ENCODE measurements at places on chromosomes 7 and 10. TPM values are rescaled to one million over a fixed set of nuclear protein-coding genes. Genes with fewer than 3 reads are reported as not detected.

GRCh38 chr7:144579687-144580086, 176.2 kb upstream of the NOBOX start:
- DNase-seq: no peak

GRCh38 chr10:56231436-56231835, 129.6 kb downstream of the ZWINT start:
- no peak for DNase-seq

GRCh38 chr10:3401491-3401938, 228.9 kb upstream of the PITRM1 start:
- no peak for DNase-seq

- DNase-seq: no peak
Measured at GRCh38 chr7:70734411-70734810, 397.5 kb upstream of the GALNT17 start.

DNA sequence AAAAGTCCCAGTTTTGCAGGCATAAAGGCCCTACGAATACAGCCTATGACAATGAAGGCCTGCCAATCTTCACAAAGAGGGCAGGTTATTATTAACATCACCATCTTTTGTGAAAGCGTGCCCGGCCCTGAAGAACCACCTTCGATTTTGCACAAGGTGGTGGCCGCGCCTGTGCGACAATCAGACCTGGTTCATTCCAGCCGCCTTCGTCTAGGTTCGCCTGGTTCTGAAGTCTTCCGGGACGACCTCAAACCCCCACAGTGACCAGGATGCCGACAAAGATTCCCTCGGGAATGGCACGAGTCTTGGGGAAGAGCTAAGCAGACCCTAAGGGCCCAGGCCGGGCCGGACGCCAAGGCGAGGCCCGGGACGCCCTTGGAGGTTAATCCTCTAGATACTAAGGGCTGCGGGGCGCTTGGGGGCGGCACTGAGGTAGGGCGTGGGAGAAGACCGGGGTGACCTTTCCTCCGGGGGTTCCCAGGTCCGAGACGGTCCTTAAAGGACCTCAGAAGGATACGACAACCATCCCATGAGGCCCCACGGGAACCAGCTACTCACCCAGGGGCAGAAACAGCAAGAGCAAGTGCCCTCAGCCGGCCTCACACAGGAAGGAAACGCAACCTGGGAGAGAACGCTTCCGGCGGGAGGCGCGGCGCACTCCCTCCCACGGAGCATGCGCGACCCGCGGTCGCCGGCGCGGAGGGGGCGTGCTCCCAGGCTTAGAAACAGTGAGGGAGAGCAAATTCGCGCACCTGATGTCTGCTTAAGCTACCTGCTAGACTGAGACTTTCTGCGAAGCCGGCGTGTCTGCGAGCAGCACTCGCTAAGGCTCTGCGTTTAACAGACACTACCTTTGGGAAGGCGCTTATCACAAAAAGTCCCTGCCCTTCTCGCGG, at the start of gene ATAD1:
TSS of gene ATAD1 (minus strand) at position 618 of the 896 bp plus-strand sequence. CDS start 3,627 bp downstream, outside the sequence.
- peak; percentile 89 for DNase-seq

GRCh38 chr7:37580376-37580775, 103.2 kb upstream of the GPR141 start:
- DNase-seq: no peak

DNA sequence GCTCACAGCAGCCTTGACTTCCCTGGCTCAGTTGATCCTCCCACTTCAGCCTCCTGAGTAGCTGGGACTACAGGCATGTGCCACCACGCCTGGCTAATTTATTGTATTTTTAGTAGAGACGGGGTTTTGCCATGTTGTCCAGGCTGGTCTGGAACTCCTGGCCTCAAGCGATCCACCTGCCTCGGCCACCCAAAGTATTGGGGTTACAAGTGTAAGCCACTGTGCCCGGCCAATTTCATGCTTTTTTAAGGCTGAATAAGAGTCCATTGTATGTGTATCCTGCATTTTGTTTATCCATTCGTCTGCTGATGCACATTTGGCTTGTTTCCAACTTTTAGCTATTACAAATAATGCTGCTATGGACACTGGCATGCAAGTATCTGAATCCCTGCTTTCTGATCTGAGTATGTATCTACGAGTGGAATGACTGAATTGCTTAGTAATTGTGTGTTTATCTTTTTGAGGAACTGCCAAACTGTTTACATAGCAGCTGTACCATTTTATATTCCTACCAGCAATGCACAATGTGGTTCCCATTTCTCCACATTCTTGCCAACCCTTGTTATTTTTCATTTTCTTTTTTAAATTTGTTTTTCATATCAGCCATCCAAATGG, 37.3 kb upstream of the TPST1 start:
- no peak for DNase-seq

- peak; percentile 25 for DNase-seq
Measured at GRCh38 chr10:43225787-43226153, 41.1 kb downstream of the RASGEF1A start.

DNA sequence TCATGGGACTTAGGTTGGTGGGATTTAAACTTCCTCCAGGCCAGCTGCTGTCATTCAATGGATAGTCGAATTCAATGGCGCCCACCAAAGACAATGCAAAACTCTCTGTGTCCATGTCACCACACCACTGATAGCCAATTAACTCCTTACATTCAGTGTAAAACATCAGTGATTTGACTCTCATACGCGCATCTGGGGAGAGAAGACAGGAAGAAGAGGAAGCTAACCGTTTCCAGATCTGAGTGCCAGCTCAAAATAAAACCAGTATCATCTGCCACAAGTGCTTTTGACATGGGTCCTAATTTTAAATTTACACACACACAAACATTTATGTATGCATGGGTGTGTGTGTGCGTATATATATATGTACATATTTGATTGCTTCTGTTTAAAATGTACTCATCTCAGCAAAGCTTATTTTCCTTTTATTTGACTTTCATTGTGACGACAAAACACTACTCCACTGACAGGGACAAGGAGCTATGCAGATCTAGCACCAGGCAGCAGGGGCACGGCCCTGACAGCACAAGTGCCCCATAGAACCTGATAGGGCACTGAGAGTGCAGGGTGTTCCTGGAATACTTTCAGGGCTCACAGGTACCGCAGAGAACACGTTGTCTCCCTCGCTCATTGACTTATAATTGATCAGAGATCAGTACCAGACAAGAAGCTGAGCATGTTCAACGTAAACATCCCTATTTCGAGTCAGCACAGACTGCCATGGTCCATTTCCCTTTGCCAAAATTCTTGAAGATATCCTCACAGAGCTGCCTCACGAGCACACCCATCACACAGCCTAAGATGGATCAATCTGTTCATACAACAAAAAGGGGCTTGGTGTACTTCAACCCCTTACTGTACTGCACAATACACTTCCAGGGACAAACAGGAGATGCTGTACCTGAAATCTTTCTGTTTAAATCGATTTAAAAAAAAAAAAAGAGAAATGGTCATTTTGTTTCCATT, 176.1 kb downstream of the COBL start:
- DNase-seq: no peak

DNA sequence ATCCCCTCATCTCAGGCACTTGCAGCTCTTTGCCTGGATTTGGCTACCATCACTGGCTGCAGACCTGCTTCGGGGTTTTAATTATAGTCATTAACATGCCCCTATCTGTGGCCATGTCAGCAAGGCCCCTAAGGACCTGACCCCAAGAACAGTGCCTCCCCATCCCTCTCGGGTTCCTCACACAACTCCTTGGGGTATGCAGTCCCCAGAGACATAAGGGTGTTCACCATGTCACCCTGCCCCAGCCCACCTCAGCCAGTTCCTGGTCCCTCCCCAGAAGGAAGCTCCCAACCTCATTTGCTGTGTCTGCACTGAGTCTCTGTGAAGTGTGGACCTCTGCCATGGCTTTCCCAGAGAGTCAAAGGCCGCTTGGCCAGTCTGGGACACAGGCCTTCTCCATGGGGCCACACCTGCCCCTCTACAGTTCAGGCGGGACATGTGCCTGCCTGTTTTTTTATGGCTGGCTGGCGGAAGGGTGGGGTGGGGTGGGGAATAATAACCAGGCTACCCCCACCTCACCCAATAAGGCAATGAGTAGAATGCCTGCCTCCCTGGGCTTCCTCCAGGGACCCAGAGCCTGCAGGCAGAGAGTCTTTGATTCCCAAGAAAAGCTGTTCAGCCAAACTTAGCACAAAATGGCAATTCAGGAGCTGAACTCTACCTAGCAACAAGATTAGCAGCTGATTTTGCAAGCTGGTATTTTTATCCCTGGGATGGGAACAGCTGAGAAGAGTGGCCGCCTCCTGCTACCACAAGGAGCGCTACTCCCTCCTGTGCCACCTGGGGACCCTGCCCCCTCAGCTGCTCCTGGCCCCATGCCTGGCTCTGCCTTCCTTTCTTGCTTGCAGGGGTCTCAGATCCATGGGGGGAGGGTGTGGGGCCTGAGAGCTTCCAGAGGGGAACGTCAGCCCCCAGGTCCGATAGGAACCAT, 23.7 kb upstream of the CAMK2B start:
- DNase-seq: no peak

- peak; percentile 68 for DNase-seq
Measured at GRCh38 chr10:122310311-122311050, 39.4 kb downstream of the BTBD16 start.

- peak; percentile 35 for DNase-seq
Measured at GRCh38 chr7:1854866-1855724, 185.0 kb downstream of the ELFN1 start.

- no peak for DNase-seq
Measured at GRCh38 chr7:27793780-27794179, 53.8 kb downstream of the TAX1BP1 start.

DNA sequence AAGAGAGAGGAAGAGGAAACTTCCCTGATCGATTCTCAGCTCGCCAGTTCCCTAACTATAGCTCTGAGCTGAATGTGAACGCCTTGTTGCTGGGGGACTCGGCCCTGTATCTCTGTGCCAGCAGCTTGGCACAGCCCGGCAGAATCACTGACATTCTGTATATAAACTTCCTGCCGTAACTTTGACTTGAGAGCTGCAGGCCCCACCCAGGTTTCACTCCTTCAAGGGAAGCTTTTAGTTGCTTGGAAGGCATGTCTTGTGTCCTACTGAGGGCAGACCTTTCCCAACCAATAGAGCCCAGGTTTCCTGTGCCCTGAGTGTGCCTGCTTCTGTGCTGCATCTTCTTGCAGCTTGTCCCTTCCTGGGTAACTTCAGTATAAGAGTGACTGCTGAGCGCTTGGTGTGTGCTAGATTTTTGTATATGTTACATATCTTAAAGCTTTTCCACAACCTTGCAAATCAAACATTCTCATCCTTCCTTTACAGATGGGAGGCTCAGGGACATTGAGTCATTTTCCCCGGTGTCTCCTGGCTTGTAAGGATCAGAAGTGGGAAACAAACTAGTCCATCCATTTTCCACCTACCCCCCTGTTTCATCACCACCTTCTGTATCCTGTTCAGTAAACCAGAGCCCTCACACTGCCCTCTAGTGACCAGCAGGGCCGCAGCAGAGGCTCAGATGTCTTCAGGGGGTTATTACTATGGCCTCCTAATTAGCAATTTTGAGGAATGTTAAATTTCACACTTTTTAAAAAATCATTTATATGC, 225.2 kb upstream of the PRSS58 start:
- DNase-seq: no peak

GRCh38 chr7:30027740-30028215, 434 bp upstream of the PLEKHA8 start:
- DNase-seq: no peak

GRCh38 chr7:74619235-74619860, 38.2 kb upstream of the GTF2I start:
- no peak for DNase-seq

- no peak for DNase-seq
Measured at GRCh38 chr7:5507013-5507412, 83.4 kb upstream of the TNRC18 start.

GRCh38 chr10:98646998-98647917, 200.5 kb upstream of the HPS1 start:
- DNase-seq: no peak

DNA sequence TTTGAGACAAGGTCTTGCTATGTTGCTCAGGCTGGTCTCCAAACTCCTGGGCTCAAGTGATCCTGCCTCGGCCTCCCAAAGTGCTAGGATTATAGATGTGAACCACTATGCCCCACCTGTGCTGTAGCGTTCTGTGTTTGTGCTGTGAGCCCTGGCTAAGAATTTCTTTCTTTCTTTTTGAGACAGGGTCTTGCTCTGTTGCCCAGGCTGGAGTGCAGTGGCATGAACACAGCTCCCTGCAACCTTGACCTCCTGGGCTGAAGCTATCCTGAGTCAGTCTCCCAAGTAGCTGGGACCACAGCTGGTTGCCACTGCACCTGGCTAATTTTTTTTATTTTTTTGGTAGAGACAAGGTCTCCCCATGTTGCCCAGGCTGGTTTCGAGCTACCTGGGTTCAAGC, 11.4 kb downstream of the TSPAN13 start:
- DNase-seq: no peak

DNA sequence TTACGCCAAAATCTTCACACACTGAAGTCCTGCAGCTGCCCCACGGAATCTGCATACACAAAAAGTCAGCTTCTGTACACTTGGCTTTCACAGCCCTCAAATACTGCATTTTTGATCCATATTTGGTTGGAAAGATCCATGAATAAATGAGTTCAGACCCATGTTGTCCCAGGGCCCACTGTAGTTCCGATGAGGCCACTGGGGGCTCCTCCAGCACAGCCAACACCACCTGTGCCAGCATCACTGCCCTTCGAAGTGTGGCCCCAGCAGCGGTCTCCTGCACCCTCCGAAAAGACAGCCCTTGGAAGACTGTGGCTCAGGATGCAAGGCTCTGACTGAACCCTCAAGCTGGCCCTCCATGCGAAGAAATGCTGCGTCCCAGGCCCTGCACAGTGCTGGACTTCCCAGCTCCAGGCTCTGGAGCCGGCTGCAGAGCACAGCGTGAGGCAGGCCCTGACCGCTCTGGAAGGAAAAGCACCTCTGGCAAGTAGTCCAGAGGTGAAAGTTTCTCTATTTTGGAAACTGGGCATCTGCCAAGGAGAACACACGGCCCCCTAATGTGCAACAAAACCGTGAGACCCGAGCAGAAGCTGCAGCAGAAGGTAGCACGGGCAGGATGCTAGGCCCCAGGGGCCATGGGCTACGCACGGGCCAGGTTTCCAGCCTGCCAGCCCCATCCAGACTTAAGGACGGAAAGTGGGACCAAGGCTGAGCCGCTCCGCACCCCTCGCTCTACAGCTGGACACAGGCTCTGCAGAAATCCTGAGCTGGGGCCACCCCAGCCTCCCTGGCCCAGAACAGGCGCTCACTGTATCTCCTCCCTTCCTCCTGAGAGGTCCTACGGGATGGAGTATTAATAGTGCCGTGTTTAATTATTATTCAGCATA, 62.6 kb downstream of the PTPRN2 start:
- no peak for DNase-seq

The AKR1C4 gene
- not detected for total RNA-seq

The HOXA5 gene
- total RNA-seq: 10.4 TPM

The FIS1 gene
- 159 TPM for total RNA-seq

The SLC26A5 gene
- total RNA-seq: 6.2 TPM

The TSPAN33 gene
- 11.1 TPM for total RNA-seq

The CDC14C gene
- not detected for total RNA-seq

The TRIM73 gene
- 6.5 TPM for total RNA-seq

The TFR2 gene
- total RNA-seq: 2.2 TPM

The GIMAP5 gene
- total RNA-seq: 19.2 TPM
